ENCODE measurements at places on chromosomes 4 and X. TPM values are rescaled to one million over a fixed set of nuclear protein-coding genes. Genes with fewer than 3 reads are reported as not detected.

The PPEF2 gene
- total RNA-seq: not detected

The TLR8 gene
- 2.1 TPM for total RNA-seq

- DNase-seq: no peak
- no peak overlapping the region for H3K27ac ChIP-seq
- H3K4me3 ChIP-seq: no peak overlapping the region
- no peaks in the 10 kb centered on the region for H3K27me3 ChIP-seq
- H3K36me3 ChIP-seq: no peaks in the 10 kb centered on the region
Observed at GRCh38 chr4:37742149-37742548, 56.0 kb upstream of the RELL1 start.

GRCh38 chr4:36704289-36704688, 422.9 kb downstream of the DTHD1 start:
- no peak overlapping the region for H3K27ac ChIP-seq
- peaks cover 2% of the 10 kb centered on the region for H3K36me3 ChIP-seq
- H3K4me3 ChIP-seq: no peak overlapping the region
- H3K4me1 ChIP-seq: no peaks in the 10 kb centered on the region
- DNase-seq: no peak

DNA sequence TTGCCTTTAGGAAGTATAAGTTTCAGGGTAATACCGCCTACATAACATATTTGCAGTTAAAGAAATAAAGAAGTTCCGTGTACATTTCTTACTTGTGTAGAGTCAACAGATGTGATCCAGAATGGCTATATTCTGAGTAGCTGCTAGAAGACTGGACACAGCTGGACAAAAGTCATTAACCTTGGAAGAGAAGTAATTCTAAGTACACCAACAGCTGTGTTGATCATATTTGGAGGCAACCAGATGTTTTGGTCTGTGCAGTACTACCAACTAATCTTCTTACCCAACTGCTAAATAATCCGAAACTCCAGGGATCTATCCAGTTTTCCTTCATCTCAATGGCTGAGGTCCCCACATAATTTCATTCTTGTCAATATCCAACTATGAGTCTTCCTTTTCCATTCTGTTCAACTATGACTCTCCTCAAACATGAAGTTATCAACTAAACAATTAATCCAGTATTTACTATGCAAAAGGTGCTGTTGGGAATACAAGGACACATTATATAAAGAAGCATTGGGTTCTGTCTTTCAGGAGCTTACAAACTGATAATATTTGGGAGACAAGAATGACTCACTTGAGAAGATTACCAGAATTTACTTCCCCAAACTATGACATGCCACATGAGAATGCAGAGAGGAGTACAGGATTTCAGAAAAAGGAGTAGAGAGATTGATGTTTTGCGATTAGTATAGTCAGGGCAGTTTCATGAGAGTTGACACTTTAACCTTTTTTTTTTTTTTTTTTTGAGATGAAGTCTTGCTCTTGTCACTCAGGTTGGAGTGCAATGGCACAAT, 78.2 kb downstream of the COL4A6 start:
- H3K36me3 ChIP-seq: no peaks in the 10 kb centered on the region
- no peaks in the 10 kb centered on the region for H3K27me3 ChIP-seq
- H3K4me3 ChIP-seq: no peak overlapping the region
- no peak for DNase-seq
- no peaks in the 10 kb centered on the region for H3K4me1 ChIP-seq
